ENCODE measurements at places on chromosomes 4 and X.

DNA sequence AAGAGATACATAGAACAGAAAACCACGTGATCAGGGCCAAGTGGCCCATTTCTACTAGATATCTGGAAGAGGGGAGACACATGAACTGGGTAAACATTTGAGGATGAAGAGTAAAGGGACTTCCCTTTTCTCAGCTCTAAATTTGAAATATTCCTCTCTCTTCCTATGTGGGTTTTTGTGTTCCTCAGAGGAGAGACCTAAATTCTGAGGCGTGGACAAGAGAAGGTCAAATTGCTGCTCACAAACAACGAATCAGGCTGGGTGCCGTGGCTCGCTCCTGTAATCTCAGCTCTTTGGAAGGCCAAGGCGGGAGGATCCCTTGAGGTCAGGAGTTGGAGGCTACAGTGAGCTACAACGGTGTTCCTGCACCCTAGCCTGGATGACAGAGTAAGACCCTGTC is 216.0 kb downstream of the PTTG2 start:
- no peak for DNase-seq

DNA sequence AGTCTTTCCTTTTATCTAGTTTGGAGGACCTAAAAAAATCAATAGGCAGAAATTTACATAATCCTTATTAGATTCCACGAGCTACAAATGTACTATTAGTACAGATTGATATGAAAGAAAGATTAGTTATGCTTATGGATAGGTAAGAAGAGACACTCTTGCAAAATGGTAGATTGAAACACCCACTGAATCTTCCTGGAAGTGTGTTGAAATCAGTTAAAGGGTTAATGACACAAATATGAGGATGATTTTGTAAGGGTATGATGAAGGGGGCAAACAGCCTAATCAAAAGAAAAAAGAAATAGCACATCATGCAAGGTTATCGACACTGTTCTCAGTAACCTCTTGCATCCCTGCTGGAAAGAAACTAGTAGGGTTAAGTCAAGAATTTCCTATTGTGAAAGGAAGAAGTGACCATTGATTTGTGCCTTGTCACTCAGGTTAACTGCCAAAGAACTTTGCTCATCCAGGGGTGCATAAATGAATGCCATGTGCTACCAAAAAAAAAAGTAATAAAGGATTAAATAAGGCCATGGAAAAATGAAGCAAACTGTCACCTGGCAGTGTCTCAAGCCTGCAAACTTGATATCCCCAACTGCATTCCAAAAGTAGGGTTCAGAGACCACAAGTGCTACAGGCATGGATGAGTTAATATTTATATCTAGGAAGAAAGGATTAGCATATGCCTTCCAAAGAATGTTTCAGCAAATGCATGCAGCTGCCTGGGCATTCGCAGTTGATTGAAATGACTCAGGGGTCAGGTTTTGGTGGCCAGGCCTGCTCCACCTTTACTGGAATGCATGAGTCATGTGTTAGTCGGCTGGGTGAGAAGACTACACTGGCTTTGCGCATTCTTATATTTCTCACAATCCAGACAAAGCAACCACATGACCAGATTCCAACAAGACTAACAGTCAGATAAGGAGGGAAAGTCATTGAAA is 78.3 kb upstream of the ATXN3L start:
- no peak for DNase-seq

- no peak for DNase-seq
These were observed 2.0 kb upstream of the FATE1 start for GRCh38 chrX:151713849-151714248.

DNA sequence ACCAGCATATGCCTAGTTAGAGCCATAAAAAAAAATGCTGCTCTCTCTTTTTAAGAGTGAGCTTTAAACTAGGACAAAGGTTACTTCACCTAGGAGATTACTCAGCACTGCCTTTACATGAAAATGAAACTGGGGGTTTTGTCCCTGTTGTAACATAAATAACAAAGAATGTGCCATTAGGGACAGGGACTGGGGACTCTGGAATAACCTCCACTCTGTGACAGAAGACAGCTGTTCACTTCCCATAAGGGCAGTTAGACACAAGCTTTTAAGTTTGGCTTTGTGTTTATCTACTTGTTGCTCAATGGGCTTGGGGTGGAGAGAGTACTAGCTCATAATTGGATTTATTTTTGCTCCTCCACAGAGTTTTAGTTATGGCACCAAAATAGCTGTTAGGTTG is 11.9 kb downstream of the ENPEP start:
- no peak for DNase-seq

- no peak for DNase-seq
These were observed 73.7 kb downstream of the CHST7 start for GRCh38 chrX:46647251-46647650.

DNA sequence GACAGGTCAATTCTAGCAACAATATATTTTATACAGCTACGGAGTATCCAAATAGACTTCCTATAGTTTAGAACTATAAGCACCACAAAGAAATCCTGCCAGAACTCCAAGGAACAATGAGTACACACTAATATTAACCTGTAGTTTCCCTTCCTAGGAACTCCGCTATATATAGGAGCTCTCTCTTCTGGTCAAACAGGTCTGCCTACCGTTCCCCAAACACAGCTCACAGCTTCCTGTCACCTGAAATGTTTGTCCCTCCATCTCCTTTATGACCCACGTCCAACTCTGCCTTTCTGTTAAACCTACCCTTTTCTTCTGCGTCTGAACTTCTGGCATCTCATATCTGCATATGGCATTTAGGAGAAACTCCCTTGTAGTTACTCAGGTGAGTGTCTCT is 10.5 kb upstream of the GJB1 start:
- no peak for DNase-seq

GRCh38 chr4:53572600-53572994 is 18.7 kb downstream of the LNX1 start:
- DNase-seq, result no peak

- DNase-seq, result no peak
These were observed 19.8 kb upstream of the SGMS2 start for GRCh38 chr4:107804956-107805355.

DNA sequence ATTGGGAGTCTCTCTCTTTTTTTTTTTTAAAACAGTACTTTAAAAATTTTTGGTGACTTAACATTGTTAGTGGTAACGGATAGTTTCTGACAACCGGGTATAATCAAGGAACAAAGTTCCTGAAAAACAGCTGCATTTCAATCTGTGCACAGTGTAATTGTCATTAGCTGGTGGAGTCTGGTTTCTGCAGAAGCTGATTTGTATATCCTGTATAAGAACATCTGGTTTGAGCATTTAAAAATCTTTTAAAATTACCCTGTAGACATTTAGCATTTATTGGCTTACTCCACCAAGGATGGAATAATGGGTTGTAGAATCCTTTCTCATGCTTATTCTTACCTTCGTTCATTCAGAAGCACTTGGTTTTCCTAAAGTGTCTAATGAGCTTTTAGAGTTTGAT is 11.2 kb downstream of the JADE1 start:
- DNase-seq, result no peak

GRCh38 chrX:78378476-78379115 is 51.2 kb upstream of the CYSLTR1 start:
- no peak for DNase-seq

DNA sequence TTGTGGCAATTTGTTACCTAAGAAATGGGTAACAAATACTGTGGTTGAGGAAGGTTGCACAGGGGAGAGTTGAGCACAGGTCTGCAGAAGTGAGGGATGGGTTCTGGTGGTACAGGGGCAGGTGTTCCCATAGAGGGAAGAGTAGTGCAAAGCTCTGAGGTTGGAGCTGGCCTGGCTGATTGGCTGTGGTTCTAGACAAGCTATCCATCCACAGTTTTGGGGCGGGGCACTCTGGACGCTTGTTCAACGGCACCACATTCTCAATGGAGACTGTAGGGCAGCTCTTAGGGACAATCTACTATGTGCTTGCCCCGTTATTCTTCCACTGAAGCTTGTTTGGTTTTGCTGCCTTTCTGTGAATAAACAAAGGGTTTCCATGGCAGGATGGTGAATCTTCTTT is 35.4 kb downstream of the NAT8L start:
- no peak for DNase-seq

- no peak for DNase-seq
These were observed 339.3 kb downstream of the NKX6-1 start for GRCh38 chr4:84159762-84160161.

DNA sequence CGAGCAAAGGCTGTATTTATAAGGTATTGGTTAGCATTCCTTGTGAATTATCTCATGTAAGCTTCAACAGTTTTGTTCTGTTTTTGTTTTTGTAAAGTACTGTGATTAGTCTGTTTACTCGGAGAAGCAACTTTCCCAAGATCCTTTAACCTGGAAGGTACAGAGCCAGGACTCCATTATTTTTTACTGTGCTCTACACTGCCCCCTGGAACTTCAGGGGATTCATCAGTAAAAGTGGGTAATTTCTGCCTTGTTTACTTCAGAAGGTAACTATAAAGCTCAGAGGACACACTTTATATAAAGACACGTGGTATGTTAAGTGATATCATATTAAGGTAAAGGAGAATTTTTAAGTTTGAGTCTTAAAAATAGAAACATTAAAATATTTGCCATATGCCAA is 124.9 kb downstream of the IQCM start:
- DNase-seq, result no peak

DNA sequence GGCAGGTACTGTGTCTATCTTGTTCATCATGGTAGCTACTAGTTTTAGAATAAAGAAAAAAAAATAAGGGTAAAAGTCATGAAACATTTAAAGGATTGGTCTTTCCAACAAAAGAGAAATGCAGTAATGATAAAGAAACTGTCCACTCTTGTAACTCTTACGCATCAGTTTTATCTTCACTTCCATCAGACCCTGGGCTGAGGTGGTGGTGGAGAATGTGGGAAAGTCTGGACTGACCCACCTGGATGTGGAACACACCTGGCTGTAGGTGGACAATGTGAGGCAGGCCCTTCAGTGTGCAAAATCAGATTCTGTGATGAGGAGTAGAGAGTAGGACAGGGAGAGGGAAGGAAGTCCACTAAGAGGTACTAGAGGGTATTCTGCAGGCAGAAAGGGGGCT is 128.6 kb downstream of the RASL11B start:
- no peak for DNase-seq

GRCh38 chr4:153025406-153025805 is 89.3 kb downstream of the FHDC1 start:
- DNase-seq, result no peak

GRCh38 chr4:40721730-40722171 is 28.0 kb upstream of the NSUN7 start:
- DNase-seq, result no peak

DNA sequence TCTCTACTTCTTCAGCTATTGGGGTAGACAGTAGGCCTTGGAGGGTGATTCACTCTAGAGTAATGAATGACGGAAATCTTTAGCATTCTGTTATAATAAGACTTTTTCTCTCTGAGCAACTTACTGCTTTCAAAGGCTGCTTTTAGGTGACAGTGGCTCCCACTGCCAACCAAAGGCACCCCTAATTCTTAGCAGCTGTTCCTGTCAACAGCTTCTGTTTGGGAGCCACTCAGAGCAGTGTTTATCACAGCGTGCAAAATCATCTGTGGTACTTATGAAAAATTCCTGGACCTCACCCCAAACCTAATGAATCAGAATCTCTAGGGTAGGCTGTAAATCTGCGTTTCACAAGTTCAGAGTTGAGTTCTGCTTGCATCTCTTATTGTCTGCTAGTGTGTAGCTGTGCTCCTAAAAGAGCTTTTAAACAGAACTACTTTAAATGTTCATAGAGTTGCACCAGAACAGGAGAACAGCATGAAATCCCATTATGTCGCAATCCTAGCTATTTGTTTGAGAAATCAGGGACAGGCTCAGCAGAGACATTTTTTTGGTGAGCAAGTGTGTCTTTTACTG is 52.8 kb upstream of the POU4F2 start:
- DNase-seq, result no peak

DNA sequence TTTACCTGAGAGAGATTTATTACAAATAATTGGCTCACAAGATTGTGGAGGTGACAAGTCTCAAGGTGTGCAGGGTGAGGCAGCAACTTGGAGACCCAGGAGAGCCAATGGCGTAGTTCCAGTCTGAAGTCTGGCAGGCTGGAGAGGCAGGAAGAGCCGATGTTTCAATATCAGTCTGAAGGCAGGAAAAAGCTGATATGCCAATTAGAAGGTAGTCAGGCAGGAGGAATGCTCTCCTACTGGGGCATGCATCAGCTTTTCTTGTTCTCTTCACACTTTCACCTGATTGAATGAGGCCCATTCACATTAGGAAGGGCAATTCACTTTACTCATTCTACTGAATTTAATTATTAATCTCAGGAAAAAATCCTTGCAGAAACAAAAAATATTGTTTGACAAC is 1351.7 kb upstream of the ADGRL3 start:
- DNase-seq, result no peak

DNA sequence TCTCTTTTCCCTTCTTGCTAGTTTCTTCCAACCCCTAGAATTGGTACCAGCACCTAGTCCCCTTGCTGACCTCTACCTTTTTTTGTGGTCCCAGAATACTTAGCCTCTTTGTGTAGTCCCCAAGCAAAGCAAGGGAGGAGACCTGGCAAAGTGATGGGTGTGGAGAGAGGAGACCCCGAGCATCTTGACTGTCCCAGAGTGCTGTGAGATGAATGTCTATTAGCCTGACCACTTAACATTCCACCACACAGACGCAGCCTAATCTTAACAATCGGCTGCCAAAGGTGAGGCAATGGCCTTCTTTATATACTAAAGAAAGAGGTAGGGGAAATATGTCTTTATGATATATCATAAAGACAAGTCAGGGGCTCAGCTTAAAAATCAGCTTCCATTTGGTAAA is 55.9 kb downstream of the TRIM2 start:
- DNase-seq, result no peak

- no peak for DNase-seq
These were observed 23.9 kb downstream of the NFKB1 start for GRCh38 chr4:102525097-102525496.

DNA sequence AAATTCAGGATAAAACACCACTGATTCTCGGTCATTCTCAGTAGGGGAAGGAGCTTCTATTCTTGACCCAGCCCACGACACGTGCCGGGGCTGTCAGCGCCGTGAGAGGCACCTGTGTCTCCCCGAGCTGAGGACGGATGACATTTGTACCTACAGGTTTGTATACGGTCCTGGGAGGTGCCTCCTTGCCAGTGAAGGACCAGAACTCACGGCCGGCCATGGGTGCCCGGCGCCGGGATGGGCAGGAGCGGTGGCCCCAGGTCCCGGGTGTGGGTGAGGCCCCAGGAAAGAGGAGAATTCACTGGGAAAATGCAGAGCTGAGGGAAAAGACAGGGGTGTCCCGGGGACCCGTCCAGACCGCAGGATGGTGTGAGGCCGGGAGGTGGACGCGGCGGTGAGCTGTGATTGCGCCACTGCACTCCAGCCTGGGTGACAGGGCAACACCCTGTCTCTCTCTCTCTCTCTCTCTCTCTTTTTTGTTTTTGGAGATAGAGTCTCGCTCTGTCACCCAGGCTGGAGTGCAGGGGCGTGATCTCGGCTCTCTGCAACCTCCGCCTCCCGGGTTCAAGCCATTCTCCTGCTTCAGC is 48.9 kb upstream of the PPP2R3B start:
- DNase-seq, result no peak

GRCh38 chrX:6981718-6982406 is 165.7 kb upstream of the STS start:
- DNase-seq, result no peak

GRCh38 chr4:81410680-81411079 is 61.0 kb downstream of the RASGEF1B start:
- no peak for DNase-seq

- DNase-seq, result no peak
These were observed 132.6 kb downstream of the TBL1X start for GRCh38 chrX:9597361-9598035.
